ENCODE measurements at places on chromosomes 1 and 21.

DNA sequence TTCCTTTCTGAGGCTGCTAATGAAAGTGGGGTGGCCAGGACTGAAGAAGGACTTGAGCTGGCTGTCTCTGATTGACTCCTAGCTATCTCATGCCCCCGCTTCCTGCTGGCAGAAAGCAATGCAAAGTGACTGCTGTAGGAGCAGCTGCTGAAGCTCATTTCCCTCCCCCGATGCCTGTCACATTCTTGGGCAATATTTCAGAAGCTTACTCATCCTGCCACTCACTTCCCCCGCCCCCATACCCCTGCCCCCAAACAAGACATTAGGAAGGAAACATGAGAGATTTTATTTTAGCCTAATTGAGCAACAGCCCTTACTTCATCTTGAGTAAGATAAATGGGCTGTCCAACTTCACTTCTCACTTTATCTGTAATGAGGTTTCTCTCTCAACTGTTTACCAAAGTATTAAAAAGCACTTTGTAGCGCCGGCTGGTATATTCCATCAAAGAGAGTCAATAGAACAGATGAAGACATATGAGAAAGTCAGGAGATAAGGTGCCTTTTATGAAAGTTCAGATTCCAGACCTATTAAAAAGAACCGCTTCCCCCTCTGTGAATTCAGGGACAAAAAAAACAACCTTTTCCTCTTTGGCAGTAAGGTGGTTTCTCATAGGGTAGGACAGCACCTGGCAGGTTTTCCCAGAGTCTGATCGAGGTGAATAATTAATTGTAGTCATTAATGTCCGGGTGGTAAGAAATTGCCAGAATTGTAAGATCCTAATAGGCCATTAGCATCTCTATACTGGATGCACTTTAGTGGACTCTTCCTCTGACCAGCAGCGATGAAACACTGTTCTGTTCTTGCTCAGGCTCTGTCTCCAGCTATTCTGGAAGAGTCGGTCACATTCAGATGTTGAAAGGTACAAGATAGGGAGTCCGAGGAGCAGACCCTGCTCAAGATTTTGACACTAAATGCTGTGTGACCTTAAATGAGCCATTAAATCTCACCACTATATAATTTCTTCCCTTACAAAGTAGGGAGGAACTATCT is 70.2 kb downstream of the SH3GLB1 start:
- no peak for DNase-seq

- no peak for DNase-seq
Measured at GRCh38 chr1:224213438-224214119, 30.5 kb downstream of the DEGS1 start.

- no peak for DNase-seq
Measured at GRCh38 chr1:229088711-229089110, 182.2 kb upstream of the RAB4A start.

DNA sequence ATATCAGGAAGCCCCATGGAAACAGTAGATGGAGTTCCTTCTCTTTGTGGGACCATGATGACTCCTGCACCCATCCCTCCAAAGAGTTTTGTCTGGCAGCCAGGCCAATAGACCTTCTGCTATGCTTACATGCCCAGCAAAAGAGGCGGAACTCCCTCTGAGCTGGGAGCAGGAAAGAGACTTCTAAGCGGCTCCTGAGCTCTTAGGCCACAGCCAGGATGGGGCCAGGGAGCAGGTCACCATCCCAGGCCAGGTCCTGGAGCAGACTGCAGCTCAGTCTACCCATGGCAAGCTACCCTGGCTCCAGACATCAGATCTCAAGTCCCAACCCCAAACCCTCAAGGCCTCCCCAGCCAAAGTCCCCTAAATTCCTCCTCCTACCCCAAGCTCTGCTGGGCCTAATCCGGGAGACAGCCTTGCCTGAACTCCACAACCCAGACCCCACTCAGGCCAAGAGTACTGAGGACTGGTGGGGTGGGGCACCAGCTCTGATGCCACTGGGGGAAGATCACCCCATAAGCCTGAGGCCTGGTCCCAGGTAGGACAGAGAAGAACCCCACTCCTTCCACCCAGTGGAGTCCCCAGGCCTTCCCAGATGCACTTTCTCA is 387.9 kb downstream of the MATN1 start:
- DNase-seq: no peak

DNA sequence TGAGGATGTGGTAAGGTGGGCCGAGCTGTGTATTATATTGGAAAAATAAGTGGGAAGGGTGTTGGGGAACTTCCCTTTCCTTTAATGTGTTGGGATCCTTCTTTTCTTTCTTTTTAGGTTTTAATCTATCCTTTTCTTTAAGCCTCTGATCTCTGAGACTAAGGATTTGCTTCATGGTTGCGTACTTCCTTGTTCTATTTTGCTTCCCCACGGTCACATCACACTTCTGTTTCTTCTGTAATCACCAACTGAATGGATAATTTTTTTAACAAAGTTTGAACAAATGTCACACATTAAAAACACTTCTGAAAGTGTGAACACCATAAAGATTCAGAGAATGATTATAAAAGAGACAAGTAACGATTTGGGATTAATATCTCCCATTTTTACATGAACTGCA is 17.4 kb downstream of the DMRTA2 start:
- DNase-seq: no peak

DNA sequence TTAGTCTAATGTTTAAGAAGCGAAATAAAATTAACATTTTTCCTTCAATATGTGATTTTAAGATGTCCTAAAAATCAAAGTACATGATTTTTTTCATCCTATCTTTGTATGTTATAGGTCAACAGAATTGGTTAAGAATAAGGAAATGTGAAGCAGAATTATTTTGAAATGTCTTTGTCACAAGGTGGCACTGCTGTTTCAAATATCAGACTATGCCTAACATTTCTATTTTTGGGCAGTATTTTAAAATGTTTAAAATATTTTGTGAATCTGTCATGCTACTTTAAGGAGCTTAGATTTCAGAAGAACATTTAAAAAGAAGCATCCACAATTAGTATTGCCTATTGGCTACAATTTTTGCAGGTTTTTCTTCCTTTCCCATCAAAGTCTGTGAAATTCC is 38.7 kb downstream of the AMY1C start:
- no peak for DNase-seq

DNA sequence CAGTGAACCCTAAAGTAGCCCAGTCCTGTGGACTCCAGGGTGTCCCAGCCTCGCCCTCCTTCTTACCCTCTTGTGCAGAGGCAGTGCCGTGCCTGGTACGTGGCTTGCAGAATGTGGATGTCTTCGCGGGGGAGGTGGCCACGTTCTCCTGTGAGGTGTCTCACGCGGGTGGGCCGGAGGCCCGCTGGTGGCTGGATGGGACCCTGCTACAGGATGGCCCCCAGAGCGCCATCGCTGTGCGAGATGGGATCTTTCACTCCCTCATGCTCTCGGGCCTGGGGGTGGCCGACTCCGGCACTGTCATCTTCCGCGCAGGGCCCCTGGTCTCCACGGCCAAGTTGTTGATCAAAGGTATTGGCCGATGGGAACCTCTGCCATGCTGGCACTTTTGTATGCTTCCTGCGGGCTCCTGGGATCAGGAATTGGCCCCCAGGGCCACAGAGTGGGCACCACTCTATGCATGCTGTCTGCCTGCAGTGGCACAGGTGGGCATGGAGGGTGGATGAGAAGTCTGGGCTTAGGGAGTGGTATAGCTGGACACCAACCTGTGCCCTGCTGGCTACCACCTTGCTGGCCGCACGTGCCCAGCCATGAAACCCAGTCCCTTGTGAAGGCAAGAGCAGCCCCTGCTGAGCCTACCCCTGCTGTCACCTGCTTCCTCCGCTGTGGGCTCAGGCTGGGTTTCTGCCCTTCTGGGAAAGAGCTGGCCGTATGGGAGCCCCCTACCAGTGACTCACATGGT is 92.9 kb downstream of the TRIM11 start:
- DNase-seq: no peak

DNA sequence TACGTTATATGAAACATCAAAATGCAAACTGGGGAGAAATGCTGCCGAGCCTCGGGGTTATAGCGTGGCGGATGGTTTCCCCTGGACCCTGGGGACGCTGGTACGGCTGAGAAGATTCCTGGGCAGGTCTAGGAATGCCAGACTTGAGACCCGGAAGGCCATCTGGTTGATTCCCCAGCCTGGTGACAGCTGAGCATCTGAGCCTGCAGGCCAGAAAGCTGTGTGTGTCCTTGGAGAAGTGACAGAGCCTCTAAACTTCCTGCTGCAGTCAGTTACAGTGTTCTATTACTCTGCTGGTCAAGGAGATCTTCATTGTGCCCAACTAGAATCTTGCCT is 2.3 kb downstream of the VASH2 start:
- no peak for DNase-seq

DNA sequence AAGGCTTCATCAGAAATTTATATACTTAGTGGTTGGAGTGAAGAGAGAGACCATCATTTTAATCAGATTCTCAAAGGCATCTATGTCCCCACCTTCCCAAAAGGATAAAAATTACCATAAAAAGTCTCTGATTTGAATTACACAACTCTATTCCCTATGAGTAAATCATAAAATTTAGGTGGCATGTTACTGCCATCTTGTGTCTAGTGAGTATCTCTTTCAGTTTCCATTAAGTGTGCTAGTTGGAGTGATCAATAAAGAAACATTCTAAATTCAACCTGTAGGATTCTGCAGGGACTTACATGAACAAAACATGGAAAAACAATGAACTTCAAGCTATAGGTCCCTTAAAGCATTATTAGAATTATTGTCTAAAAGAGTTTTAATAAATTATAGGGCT is 655.4 kb downstream of the LTN1 start:
- DNase-seq: no peak

DNA sequence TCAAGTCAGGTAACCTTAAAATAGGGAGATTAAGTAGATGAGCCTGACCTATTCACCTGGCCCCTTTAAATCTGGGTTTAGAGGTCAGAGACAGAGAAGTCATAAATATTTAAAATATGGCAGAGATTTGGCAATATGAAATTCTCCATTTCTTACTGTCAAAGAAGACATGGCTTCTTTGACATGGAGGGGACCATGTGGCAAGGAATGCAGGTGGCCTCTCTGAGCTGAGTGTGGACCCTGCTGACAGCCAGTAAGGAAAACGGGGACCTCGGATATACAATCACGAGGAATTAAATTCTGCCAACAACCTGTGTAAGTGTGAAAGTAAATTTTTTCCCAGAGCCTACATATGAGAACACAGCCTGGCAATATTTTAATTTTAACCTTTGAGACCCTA is 427.5 kb upstream of the PROX1 start:
- DNase-seq: no peak

DNA sequence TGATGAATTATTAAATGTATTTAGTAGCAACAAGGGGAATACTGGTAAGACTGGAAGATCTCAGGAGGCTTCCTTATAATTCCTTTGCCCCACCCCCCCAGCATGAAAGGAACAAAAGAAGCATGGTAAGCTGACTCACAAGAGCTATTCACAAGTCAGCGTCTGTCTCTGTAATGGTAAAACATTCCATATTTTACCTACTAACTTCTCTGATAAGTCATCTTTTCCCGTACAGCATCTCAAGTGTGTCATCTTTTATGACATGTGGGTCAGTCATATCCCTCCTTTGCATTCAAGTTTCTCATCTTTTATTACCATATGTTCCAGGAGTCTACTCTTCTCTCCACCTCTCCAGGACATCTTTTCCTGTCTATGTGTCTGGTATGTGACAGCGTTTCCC is 241.3 kb downstream of the PLA2G4A start:
- DNase-seq: no peak

DNA sequence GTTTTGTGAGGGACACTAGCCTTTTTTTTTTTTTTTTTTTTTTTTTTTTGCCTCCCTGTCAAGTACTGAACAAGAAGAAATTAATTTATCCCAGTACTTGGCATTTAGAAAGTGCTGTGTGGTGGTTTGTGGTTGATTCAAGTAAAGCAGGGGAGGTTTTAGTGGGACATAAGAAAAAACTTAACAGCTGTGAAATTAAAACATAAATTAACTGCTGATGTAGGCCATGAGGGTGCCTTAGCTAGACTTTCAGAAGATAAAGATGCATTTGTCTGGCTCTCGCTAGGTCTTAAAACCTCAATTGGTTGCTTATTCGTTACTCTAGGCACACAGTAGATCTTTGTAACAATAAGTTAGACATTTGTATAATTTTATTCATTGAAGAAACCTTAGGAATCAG is 52.3 kb downstream of the SPATA46 start:
- DNase-seq: no peak

GRCh38 chr1:165772739-165773138 is 4.1 kb upstream of the TMCO1 start:
- DNase-seq: no peak

DNA sequence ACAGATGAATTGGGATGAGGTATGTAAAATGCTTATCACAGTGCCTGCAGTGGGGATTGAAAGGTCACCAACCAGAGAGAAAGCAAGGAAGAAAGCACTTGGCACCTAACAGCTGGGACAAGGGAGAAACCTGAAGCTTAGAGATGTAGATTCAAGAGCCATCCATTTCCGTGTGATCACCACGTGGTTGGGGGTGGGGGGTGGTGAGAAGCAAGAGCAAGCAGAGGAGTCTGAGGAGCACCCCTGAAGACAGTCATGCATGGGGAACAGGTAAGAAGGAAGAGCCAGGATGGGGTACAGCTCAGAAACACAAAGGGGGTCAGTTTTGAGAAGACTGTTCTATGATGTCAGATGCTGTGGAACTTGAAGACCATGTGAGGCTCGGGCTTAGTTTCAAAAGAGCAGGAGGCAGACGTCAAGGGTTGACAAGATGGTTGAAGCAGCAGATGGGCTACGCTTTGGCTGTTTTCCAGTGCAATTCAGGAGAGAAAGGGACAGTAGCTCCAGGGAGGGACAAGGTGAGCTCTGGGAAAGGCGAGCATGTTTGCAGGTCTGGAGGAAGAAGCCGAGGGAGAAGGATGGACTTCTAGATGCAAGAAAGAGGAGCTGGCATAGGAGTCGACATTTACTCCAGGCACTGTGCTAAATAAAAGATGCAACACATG is 17.4 kb downstream of the KANK4 start:
- DNase-seq: no peak

DNA sequence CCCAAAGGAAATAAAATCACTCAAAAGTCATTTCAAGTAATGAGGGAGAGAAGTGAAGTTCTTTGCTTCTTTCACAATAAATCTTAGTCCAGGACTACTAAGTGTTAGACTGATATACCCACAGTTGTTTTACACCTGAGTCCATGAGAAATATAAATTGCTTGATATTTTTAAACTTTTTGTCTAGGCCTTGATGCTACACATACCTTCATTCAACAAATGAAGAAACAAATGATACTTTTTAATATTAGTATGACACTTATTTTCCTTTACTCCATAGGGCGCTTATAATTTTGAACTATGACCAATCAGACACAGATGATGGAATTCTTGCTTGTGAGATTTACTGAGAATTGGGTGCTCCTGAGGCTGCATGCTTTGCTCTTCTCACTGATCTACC is at the start of gene OR14K1:
Gene OR14K1 (plus strand): TSS at position 301 of the 400 bp plus-strand sequence. CDS start 0 bp downstream, at position 301.
- no peak for DNase-seq

DNA sequence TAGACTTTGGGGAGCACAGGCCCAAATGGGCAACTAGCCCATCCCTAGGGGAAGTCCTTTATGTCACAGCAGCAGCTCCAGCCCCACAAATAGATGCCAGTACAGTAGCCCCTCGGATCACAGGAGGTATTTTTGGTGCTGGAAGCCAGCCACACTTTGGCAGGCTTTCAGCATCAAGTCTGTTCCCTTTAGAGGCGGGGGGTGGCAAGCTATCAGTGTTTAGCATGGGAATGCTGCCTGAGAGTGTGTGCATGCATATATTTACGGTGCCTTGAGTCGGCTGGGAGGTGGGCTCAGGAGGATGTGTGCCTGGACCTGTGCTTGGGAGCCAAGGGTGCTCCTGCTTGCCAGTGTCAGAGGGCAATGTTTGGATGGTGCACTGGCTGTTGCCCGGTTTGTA is 3.5 kb upstream of the PLXNA2 start:
- DNase-seq: no peak

- DNase-seq: no peak
Measured at GRCh38 chr1:66984491-66984890, 59.7 kb downstream of the MIER1 start.

All from NCI-H1930 (cell line).